Activated T-cell treated with anti-CD3 and anti-CD28 coated beads, Interleukin-2, amount 50 U/mL, for 48 hours (primary cell): ENCODE measurements at places on chromosomes 2 and 18.

GRCh38 chr2:96775160-96775559 is 14.5 kb downstream of the CNNM4 start:
- no peak for DNase-seq

GRCh38 chr2:191565647-191566198 is 112.2 kb upstream of the NABP1 start:
- no peak for DNase-seq

DNA sequence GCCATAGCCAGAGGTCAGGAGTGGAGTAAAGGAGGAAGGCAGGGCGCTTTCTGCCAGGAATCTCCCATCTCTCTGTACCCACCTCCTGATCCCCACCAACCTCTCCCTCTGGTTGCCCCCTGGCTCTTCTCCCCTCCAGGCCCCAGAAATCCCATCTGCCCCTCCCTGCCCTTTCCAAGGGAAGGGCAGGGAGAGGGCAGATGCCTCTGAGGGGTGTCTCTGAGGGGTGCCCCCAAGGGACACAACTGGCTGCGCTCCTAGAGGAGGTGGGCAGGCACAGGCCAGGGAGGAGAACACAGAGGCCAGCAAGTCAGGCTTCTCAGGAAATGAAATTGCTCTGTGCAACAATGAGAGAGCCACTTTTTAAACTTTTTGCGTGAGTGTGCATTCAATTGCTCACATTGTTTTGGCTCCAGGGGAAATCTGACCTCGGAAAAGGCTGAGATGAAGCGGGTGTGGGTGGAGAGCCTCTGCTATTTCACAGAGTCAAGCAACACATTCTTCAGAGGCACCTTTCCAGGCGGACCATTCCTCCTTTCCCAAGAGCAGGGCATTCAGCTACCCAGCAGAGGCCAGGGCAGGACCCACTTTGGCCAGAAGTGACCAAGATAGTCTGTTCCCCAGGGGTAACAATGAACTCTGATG is 125.5 kb downstream of the SMAD7 start:
- peak; percentile 8 for DNase-seq

DNA sequence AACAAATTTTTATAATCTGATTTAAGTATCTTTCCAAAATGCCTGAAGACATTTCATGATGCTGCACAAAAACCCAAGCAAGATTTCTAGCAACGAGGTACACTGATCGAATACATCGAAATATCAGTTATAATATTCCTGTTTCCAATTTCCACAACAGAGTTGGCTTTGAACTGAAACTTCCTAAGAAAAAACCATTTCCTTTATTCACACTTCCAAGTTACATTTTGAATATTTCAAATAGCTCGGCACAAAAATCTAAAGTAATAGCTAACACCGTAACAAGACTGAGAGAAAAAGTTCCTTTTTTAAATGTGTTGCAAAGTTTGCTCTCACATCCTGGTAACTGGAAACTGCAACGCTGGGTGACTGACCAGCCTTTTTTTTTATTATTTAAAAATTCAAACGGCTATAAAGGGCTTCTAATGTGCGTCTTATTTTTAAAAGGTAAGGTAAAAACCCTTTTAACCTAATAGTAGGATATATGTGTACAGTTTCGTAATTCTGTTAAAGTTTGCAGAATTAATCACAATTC is 1.7 kb downstream of the HNRNPLL start:
- DNase-seq = no peak

GRCh38 chr2:68302281-68302875 is 17.4 kb downstream of the CNRIP1 start:
- DNase-seq = no peak

DNA sequence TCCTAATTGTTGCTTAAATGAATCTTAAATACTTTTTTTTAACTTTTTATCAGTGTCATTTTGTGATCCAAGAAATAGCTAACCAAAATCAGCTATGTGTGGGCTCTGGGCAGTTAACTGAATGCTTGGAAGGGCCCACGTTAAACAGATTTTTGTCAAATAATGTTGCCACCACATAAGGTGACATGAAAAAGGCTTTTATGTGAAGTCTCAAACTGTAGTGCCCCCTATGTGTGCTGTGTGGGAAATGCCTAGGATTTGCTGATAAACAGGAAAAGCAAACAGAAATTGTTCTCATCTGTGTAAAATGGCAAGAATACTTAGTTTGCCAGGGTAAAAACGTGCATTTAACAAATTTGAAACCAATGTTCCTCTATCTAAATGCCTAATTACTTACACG is 242.2 kb downstream of the ZNF516 start:
- no peak for DNase-seq

DNA sequence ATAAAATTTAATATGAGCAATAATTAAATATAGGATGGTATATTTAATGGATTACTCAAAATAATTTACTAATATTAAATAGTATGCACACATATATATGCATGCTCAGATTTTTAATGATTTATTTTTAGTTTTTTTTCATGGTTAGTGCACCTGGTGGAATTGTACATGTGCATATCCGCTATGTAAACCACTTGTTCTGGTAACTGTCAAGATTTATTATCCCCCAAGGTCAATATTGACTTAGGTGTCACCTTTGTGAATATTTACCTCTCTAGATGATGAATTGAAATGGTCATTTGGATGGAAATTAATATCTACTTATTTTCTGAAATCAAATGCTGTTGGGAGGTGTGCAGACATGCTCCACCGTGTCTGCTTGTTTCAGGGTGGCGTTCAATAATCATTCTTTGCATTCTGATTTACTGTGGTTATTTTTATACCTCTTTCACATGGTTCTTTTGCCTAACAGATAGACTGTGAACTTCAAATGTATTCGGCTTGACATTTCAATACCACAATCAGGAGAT is 14.7 kb downstream of the CNTNAP5 start:
- DNase-seq = no peak

DNA sequence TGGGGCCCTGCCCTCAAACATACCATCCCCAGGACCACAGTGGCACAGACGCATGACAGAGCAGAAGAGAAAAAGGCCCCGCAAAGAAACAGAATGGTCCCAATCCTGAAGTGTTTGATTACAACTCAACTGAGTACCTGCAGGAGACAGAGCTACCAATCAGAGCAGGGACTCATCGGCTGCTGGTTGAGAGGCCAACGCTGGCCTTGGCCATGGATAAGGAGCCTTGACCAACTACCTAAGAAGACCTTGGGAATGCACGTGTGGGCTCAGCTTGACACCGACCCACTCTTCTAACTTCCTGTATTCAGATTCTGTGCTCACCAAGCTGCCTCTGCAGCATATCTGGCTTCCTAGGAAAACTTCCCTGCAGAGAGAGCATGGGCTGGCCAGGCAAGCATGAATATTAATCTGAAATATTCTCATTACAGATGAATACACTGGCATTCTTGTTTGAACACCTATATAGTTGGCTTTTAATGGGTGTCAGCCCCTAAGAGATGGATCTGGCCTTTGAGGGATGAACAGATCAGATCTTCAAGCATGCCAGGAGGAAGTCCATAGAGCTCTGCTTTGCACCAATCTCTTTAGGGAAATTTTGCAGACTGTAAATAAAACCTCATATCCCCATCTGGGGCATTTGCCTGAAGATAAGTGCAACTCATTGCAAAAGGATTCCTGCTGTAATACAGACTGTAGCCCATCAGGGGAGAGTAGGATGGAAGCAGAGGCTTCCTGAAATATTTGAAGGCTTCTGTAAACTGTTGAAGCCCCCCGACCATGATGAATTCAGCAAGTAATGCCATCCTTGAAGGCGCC is 135.4 kb downstream of the BCL2 start:
- no peak for DNase-seq

DNA sequence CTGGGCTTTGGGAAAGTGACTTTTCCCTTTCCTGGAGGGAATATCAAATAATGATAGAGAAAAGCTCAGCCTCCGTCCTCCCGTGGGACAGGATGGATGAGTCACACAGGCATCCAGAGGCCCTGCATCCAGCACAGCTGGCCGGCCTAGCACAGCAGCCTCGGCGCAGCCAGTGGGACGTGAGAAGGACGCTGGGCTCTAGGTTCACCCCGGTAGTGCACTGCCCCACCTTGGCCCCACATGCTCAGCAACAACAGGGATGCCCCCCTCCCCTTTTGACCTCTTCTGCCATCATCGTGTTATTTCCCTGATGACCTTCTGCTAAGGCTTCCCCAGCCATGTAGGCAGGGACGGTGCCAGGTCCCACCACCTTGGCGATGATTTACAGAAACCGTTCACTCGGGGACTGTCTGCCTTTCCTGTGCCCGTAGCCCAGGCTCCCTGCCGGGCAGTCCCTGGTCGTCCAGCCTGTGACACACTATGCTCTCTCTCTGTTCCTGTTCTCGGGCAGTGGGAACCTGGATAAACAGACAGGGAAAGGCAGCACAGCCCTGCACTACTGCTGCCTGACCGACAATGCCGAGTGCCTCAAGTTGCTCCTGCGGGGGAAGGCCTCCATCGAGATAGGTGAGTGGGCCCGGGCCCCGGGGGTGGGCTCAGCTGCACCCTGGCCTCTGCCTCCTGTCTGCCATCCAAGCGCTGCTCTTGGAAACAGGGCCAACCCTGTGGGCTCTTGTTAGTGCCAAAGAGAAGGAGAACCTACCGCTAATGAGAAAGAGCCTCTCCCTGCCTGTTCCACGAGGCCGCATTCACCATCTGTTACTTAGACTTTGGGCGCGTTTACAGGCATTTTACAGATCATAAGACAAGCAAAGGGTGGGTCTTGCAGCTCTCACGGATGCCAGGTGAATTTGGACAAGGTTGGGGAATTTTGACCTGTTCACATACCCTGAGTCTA is 44.6 kb downstream of the ITGB1BP1 start:
- DNase-seq = no peak

GRCh38 chr18:4242431-4243161 is 212.5 kb downstream of the DLGAP1 start:
- DNase-seq = no peak

DNA sequence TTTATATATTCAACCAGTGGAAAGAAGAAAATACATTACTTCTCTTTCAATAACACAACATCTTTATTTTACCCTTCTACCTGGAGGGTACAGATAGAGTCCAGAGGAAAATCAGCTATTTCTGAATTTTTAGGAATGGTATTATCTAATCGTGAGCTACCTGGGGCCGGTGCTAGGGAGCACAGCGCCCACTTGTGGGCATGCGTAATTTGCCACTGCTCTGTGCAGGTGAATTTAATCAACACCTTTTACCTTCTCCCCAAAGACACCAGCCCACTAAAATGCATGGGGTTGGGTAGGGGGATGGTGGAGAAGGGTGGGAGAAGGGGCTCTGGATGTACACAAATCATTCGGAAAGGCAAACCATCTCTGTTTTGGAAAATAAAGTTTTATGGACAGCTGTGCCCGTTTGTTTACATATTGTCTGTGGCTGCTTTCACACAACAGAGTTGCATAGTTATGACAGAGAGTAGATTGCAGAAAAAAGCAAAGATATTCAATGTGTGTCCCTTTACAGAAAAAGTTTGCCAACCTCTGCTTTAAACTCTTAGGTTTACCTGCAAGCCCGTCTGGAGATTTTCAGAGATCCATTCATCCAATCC is 51.5 kb upstream of the DCC start:
- peak; percentile 20 for DNase-seq

GRCh38 chr2:23397478-23397877 is 12.5 kb downstream of the KLHL29 start:
- DNase-seq = no peak

GRCh38 chr2:65264821-65265670 is 37.4 kb downstream of the ACTR2 start:
- no peak for DNase-seq

DNA sequence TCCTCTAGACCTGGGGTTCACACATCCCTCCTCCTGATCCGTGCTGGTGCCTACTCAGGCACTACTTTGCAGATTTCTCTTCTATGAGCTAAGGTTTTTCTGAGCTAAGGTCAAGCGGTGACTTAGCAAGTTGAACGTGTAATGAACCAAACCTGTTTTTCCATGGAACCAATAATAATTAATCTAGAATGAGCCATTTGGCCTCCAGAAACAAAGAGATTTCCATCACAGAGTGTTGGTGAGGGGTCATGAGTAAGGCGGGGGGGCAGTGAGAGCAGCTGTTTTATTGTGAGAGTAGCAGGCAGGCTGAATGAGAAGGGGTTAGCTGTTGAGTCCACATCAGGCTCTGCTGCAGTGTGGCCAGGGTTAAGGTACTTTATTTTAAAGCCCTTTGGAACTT is 112.0 kb upstream of the FOSL2 start:
- DNase-seq = no peak

DNA sequence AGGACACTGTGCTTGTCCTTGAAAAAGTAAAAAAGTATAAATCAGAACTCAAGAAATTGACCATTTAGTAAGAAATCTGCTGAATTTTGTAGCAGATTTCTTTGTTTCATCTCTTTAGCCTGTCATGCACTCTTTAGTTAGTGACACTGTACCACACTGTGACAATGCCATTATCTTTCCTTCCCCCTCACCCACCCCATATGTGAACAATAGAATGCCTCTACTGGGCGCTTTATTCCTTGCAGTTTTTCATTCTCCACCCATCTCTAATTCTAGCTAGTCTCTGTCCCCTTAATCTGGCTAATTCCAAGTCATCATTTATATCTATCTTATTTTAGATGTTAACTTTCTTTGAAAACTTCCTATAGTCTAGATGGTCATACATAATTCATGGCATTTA is 241.0 kb downstream of the LRP1B start:
- DNase-seq = no peak

DNA sequence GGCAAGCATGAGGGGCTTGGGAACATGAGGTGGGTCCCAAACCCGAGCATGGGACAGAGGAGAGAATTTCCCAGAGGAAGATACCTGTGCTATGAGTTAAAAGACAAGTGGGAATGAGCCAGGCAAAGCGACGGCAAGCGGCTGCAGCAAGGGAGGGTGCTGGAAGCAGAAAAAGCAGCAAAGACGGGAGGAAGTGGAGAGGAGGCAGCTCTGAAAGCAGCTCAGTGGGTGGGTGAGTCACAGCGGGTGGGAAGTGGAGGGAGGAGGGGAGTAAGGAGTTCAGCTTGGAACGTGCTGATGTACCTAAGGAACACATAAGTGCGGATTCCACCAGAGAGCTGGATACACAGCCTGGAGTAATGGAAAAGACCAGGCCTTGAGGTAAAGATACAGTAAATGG is 41.4 kb downstream of the THUMPD2 start:
- no peak for DNase-seq

DNA sequence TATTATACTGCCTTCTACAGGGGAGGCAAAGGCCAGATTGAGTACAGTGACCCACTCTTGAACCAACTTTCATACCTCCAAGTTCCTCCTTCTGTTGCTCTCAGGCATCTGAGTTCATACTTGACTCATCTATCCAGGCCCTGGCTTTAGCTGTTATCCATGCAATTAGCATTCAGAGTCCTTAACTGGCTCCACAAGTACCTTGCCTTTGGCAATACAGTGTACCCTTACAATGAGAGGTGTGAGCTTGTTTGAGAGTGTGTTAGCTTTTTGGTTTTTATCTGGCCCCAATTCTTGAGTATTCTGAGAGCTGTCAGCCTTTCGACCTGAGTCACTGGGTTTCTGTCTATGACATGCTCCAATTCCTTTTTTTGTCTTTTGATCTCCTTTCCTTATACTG is 60.2 kb downstream of the EHD3 start:
- no peak for DNase-seq
